ENCODE measurements at places on chromosomes 3 and 15.

DNA sequence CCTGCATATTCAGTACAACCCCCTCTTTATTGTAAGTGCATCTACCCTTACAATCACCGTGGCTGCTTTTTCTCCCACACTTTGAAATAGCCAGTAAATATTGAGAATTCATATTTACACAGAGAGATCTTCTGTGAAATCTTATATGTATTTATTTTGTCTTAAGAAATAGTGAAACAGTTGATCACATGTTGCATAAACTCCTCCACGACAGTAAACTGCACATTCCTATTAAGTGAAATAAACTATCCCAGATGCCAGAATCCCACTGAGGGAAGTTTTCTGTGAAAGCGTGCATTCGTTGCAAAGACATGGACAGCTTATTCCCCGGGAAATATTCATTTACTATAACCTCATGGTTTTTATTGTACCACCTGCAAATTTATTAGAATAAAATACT lies 796.0 kb downstream of the ROBO2 start:
- H3K27ac ChIP-seq: no peak overlapping the region
- H3K27me3 ChIP-seq: no peaks in the 10 kb centered on the region
- H3K36me3 ChIP-seq: no peaks in the 10 kb centered on the region
- DNase-seq: no peak
- no peak overlapping the region for H3K4me3 ChIP-seq

GRCh38 chr15:55528812-55529211 lies 20.8 kb upstream of the DNAAF4 start:
- H3K4me1 ChIP-seq: no peaks in the 10 kb centered on the region
- H3K27ac ChIP-seq: no peak overlapping the region
- H3K4me3 ChIP-seq: no peak overlapping the region
- H3K27me3 ChIP-seq: peaks cover 11% of the 10 kb centered on the region
- DNase-seq: no peak

- no peak within 1 kb of the TSS for H3K27ac ChIP-seq
- no peaks in the 10 kb centered on the region for H3K4me1 ChIP-seq
- no peak for DNase-seq
- no peaks in the 10 kb centered on the region for H3K27me3 ChIP-seq
- H3K4me3 ChIP-seq: no peak within 1 kb of the TSS
- H3K36me3 ChIP-seq: no peaks in the 10 kb centered on the region
These were observed at the start of gene AADACL2 for GRCh38 chr3:151733613-151734012. Gene AADACL2, plus strand, starts transcription at chr3:151733927. Its CDS starts 109 bp downstream, at chr3:151734036.

GRCh38 chr15:48449734-48450133 lies 118.5 kb downstream of the DUT start:
- no peaks in the 10 kb centered on the region for H3K27me3 ChIP-seq
- H3K4me3 ChIP-seq: no peak overlapping the region
- H3K36me3 ChIP-seq: no peaks in the 10 kb centered on the region
- no peak overlapping the region for H3K27ac ChIP-seq
- no peaks in the 10 kb centered on the region for H3K4me1 ChIP-seq
- DNase-seq: no peak

DNA sequence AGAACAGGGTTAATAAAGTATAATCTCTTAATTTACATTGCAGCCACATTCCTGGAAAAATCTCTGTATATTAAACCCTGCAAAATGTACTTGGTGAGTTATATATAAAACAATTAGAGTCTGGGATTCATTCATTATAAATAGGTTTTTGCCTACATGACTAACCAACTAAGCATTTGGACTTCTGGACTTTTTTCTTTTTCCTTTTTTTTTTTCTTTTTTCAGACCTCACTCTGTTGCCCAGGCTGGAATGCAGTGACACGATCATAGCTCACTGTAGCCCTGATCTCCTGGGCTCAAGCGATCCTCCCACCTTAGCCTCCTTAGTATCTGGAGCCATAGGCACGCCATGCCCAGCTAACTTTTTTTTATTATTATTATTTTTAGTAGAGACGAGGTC lies 4.5 kb downstream of the DNAJC13 start:
- H3K4me3 ChIP-seq: no peak overlapping the region
- H3K36me3 ChIP-seq: peaks cover 3% of the 10 kb centered on the region
- no peak for DNase-seq

GRCh38 chr3:5784690-5785089 lies 597.2 kb downstream of the EDEM1 start:
- DNase-seq: no peak
- no peak overlapping the region for H3K4me3 ChIP-seq
- no peak overlapping the region for H3K27ac ChIP-seq

DNA sequence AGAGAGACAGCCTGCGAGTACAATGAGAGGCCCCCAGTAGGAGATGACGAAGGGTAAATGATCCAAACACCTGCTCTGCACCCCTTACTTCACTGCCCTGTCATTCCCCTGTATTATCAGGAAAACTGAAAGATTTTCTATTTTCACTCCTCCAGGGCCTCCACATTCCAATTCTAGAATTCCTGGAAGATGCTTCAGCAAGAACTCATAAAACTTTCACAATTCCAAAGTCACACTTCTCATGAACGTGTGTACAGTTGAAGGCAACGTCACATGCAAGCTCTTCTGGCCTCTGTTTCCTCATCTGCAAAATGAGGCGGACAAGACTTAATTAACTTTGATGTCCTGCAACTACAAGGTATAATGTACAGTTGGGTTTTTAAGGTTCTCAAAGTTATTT lies 62.8 kb upstream of the SPATA12 start:
- peaks cover 15% of the 10 kb centered on the region for H3K4me1 ChIP-seq
- no peak overlapping the region for H3K4me3 ChIP-seq
- DNase-seq: no peak
- H3K27ac ChIP-seq: peak overlapping the region; percentile 51
- no peaks in the 10 kb centered on the region for H3K27me3 ChIP-seq

- no peak overlapping the region for H3K27ac ChIP-seq
- no peaks in the 10 kb centered on the region for H3K4me1 ChIP-seq
- DNase-seq: no peak
- H3K4me3 ChIP-seq: no peak overlapping the region
These were observed 29.5 kb upstream of the TSEN2 start for GRCh38 chr3:12454816-12455121.

- no peaks in the 10 kb centered on the region for H3K36me3 ChIP-seq
- no peak overlapping the region for H3K27ac ChIP-seq
- DNase-seq: no peak
- no peaks in the 10 kb centered on the region for H3K27me3 ChIP-seq
These were observed 722 bp downstream of the STRA6 start for GRCh38 chr15:74201710-74202420.

- DNase-seq: no peak
- H3K27me3 ChIP-seq: no peaks in the 10 kb centered on the region
- H3K4me3 ChIP-seq: no peak overlapping the region
- peaks cover 4% of the 10 kb centered on the region for H3K4me1 ChIP-seq
- no peak overlapping the region for H3K27ac ChIP-seq
These were observed 103.8 kb upstream of the MME start for GRCh38 chr3:154976072-154976983.

DNA sequence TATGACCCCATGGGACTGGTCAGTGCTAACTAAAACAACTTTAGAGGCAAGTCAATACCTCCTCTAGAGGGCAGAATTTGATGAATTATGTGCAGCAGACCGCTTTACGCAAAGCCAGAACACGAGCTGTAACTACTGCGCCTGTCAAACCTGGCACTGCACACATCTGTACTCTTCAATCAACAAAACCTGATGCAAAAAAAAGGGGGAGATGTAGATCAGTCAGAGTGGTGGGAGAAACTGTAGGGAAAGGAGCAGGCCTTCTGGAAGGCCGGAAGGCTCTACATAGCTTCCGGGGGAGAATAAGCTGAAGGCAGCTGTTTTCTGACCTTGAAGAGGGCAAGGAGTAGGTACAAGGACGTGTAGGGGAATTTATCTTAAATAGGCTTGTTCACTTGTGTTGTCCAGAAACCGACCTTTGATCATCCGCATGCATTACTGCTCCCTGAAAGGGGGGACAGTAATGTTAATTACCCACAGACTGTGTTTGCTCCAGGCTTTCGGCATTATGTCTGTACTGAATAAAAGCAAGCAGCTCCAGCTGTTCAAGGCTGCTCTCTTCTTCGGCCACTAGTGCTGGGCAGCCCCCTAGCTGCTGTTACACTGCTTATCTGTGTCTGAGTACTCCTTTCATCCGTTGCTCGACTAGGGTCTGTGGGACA lies 41.0 kb downstream of the GPR160 start:
- H3K27ac ChIP-seq: no peak overlapping the region
- no peaks in the 10 kb centered on the region for H3K27me3 ChIP-seq
- H3K4me3 ChIP-seq: no peak overlapping the region
- no peak for DNase-seq
- no peaks in the 10 kb centered on the region for H3K4me1 ChIP-seq

- DNase-seq: no peak
- no peak overlapping the region for H3K4me3 ChIP-seq
- H3K4me1 ChIP-seq: peaks cover 25% of the 10 kb centered on the region
- H3K27ac ChIP-seq: no peak overlapping the region
- H3K27me3 ChIP-seq: no peaks in the 10 kb centered on the region
These were observed 84.3 kb downstream of the KLHL25 start for GRCh38 chr15:85710340-85710842.

GRCh38 chr3:155313300-155313699 lies 19.8 kb upstream of the STRIT1 start:
- H3K36me3 ChIP-seq: no peaks in the 10 kb centered on the region
- H3K4me3 ChIP-seq: no peak overlapping the region
- H3K4me1 ChIP-seq: no peaks in the 10 kb centered on the region
- H3K27ac ChIP-seq: no peak overlapping the region
- DNase-seq: no peak

- H3K4me3 ChIP-seq: peak within 1 kb of the TSS; percentile 51
- DNase-seq: no peak
- peaks cover 19% of the 10 kb centered on the region for H3K36me3 ChIP-seq
- peaks cover 17% of the 10 kb centered on the region for H3K4me1 ChIP-seq
These were observed at the start of gene RTP4 for GRCh38 chr3:187368251-187369088. Gene RTP4, plus strand, starts transcription at chr3:187368385. Its CDS starts 57 bp downstream, at chr3:187368442.

- H3K27ac ChIP-seq: peak overlapping the region; percentile 74
- no peaks in the 10 kb centered on the region for H3K27me3 ChIP-seq
- no peak overlapping the region for H3K4me3 ChIP-seq
These were observed 17.3 kb downstream of the TBC1D2B start for GRCh38 chr15:78060232-78060631.

GRCh38 chr3:197333901-197334639 lies 35.7 kb upstream of the DLG1 start:
- H3K4me1 ChIP-seq: no peaks in the 10 kb centered on the region
- no peak overlapping the region for H3K27ac ChIP-seq
- H3K36me3 ChIP-seq: no peaks in the 10 kb centered on the region
- DNase-seq: no peak
- H3K27me3 ChIP-seq: no peaks in the 10 kb centered on the region
- H3K4me3 ChIP-seq: no peak overlapping the region

DNA sequence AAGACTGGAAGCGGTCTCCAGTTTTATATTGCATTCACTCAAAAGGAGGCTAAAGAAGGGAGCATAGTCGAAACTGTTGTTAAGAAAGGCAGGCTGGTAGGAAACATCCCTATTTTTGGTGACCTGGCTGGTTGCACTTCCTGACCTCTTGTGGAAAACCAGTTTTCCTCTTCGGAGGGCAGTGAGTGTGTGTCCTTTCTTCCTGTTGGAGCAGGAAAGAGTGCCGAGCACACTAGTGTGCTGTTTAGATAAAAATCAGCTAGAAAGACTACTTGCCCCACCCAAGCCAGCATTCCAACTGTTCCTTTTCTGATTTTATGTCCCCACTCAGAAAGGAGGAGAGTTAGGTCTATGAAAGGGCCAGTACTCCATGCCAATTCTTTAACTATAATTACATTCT lies 65.1 kb upstream of the CCR4 start:
- no peaks in the 10 kb centered on the region for H3K4me1 ChIP-seq
- no peaks in the 10 kb centered on the region for H3K27me3 ChIP-seq
- H3K4me3 ChIP-seq: no peak overlapping the region

DNA sequence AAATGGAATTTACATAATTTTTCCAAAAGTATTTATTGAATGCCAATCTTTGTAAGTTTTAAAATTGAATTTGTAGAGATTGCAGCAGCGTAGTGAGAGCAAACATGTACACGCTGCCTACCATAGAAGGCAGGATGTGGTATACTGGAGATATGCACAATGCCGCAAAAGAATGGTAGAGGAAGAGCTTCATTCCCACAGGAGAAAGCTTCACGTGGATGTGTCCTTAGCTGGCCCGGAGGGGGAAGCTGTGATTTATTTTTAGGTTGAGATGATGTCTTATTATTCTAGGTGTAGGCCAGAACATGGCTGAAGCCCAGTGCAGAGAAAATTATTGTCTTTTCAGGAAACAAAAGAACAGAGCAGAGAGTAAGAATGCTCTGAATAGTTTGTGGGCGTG lies 743.3 kb upstream of the BCHE start:
- H3K4me1 ChIP-seq: no peaks in the 10 kb centered on the region
- no peaks in the 10 kb centered on the region for H3K27me3 ChIP-seq
- no peak overlapping the region for H3K4me3 ChIP-seq

DNA sequence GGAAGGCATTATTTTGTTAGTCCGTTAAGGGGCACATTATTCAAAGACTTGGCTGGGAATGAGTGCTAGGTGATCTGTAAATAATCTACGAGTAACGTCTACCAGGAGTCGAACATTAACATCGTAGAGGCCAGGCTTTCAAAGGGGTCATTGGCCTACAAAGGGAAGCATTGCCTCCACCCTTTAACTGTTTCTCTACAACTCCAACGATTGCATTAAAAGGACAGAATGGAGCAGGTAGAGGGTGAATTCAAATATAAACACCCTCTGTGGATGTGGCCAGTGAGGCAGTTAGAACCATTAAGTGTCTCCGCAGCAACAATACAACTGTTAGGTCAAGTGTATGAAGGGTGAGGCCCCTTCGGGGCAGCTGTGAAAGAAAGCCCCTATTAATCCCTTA lies 126.0 kb upstream of the LMOD3 start:
- H3K36me3 ChIP-seq: no peaks in the 10 kb centered on the region
- no peak overlapping the region for H3K27ac ChIP-seq
- H3K27me3 ChIP-seq: no peaks in the 10 kb centered on the region
- H3K4me1 ChIP-seq: no peaks in the 10 kb centered on the region

GRCh38 chr15:29903028-29903427 lies 80.8 kb upstream of the TJP1 start:
- H3K36me3 ChIP-seq: no peaks in the 10 kb centered on the region
- no peak overlapping the region for H3K4me3 ChIP-seq
- H3K4me1 ChIP-seq: no peaks in the 10 kb centered on the region
- DNase-seq: no peak

DNA sequence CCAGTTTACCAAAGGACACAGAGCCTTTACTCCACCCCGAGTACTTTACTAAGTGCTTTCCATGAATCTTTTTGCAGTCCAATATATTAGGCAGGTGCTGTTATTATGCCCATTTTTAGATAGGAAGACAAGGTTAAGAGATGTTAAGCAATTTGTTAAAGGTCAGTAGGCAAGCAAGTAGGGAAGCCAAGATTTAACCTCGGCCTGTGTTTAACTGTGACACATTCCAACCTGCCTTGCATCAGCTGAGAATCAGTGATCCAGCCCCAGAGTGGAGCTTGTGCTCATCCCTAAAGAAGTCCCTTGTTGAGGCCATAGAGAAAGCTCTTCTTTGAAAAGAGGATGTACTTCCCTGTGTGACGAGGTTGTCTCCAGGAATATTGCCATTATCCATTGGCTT lies 51.3 kb upstream of the C15orf61 start:
- H3K4me3 ChIP-seq: no peak overlapping the region
- H3K27ac ChIP-seq: peak overlapping the region; percentile 46
- peaks cover 21% of the 10 kb centered on the region for H3K4me1 ChIP-seq
- DNase-seq: no peak

GRCh38 chr3:139319428-139320402 lies 24.1 kb upstream of the MRPS22 start:
- H3K36me3 ChIP-seq: no peaks in the 10 kb centered on the region
- no peak overlapping the region for H3K4me3 ChIP-seq
- H3K27ac ChIP-seq: no peak overlapping the region
- no peak for DNase-seq
- no peaks in the 10 kb centered on the region for H3K27me3 ChIP-seq
- no peaks in the 10 kb centered on the region for H3K4me1 ChIP-seq

GRCh38 chr3:66267031-66267430 lies 46.2 kb downstream of the SLC25A26 start:
- no peaks in the 10 kb centered on the region for H3K27me3 ChIP-seq
- no peak overlapping the region for H3K4me3 ChIP-seq
- H3K4me1 ChIP-seq: no peaks in the 10 kb centered on the region
- no peak overlapping the region for H3K27ac ChIP-seq
